ENCODE measurements at places on chromosomes 2 and 18.

DNA sequence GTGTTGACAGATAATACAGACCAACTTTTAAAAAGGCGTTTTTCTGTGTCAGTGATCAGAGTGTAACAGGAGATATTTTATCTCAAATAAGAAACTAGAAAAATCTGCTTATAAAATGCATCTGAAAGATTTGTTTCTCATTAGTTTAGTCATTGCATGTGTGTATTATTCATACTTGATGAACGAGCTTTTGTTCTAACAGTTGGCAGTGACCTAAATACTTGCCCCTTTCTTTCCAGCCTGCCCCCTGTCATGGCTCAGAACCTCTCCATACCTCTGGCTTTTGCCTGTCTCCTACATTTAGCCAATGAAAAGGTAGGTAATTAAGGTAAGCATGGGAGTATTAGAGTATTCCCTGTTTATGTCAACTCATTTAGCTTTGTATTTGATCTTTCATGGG lies 33.6 kb downstream of the NCAPH start:
- no peak for DNase-seq

DNA sequence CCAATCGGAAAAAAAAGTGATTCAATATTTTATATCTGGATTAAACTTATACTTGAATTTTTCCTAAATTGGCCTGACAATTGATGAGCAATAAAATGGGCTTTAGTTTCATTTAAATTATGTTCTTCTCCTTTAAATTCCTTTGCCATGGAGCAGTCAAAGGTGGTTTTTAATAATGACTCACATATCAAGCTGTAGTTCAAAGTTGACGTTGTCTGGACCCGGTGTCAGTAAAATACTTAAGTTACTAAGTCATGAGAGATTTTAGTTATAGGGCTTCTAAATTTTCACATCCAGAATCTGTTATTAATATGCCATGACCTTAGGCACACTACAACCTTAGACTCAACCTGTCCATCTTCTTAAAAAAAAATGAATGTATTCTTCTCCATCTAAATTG lies 62.5 kb downstream of the CDH2 start:
- DNase-seq: no peak

GRCh38 chr18:39741755-39742466 lies 2176.3 kb upstream of the CELF4 start:
- peak; percentile 37 for DNase-seq

DNA sequence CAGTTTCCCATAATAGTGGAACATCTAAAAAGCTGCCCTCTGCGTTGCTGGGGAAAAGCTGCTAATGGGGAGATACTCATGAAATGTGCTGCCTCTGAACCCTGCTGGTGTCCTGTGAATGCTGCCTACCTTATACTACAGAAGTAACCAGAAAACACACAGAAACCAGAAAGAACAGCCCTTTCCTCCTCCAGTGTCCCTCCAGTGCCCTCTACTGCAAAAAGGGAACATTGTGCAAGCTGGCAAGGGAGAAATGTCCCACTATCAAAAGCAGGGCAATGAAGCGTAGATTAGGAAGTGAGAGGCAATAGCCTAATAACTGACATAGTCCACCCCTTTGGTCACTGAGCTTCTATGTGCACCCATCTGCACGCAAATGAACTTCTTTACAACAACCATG lies 162.7 kb upstream of the ETAA1 start:
- DNase-seq: peak; percentile 88

DNA sequence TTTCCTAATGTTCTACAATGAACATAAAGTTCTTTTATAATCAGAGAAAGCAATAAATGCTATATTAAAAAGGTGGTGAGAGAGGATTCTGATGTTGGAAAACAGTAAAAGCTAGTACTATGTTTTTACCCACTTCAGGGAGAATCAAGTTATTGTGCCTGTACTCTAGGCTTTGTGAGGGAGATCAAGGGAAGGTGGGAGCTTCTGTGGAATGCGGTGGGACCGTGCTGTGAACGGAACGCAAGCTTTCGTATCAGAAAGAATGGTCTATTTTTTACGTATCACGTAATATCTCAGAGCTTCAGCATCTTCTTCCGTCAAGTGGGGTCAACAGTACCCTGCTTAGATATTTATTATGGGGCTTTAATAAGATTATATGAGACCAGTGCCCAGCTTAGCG lies 193.2 kb downstream of the CLIP4 start:
- no peak for DNase-seq

DNA sequence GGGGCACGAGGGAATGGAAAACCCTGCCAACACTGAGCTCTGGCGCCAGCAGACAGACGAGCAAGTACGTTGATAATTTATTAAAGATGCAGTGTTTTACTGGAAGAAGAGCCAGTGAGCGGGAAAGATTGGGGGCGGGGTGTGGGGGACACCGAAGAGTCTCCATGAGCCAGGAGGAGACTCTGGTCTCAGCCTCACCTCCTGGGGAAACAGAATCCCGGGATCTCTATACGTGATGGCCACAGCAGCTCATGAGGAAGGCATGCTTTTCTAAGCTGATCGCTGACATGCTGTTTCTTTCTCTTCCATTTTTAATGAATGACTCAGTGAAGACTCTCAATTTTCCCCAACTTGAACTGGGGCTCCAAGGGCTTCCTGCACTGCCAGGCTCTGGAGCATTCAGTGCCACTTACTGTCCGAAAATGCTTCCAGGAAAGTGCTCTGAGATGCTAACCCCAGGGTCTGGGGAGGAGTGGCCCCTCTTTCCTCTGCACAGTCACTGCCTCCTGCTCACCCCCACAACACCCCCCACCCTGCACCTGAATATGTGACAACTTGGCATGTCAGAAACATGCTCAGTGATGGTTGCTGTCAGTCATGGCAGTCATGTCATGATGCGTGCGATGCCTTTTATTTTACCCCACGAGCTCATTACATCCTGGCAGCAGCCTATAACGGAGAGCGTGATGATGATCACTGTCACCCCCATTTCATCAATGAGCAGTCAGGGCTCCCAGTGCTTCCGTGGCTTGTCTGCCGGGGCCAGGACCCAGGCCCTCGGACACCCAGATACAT lies 164.2 kb upstream of the CAPN13 start:
- no peak for DNase-seq

DNA sequence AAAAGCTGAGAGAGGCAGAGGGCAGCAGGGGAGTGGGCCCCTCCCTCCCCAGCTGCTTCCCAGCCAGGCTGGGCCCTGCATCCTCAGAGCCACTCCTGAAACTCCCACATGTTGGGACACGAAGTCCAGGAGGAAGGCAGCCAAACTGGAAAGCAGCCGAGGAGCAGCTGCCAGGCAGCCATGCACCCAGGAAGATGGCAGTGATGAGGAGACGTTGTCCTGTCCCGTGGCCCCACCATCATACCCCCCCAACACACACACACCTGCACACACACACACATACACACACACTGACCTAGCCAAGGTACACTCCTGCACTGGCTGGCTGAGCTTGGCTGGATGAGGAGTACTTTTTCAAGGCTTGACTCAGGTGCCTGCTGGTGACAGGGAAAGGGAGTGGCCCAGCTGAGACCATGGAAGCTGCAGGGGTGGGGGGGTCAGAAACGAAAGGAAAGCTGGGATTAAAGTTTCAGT lies 106.0 kb downstream of the CYP26B1 start:
- no peak for DNase-seq

- no peak for DNase-seq
Observed at GRCh38 chr2:36480636-36481035, 117.3 kb downstream of the FEZ2 start.

- no peak for DNase-seq
Observed at GRCh38 chr2:83115606-83116005, 1343.5 kb downstream of the SUCLG1 start.

DNA sequence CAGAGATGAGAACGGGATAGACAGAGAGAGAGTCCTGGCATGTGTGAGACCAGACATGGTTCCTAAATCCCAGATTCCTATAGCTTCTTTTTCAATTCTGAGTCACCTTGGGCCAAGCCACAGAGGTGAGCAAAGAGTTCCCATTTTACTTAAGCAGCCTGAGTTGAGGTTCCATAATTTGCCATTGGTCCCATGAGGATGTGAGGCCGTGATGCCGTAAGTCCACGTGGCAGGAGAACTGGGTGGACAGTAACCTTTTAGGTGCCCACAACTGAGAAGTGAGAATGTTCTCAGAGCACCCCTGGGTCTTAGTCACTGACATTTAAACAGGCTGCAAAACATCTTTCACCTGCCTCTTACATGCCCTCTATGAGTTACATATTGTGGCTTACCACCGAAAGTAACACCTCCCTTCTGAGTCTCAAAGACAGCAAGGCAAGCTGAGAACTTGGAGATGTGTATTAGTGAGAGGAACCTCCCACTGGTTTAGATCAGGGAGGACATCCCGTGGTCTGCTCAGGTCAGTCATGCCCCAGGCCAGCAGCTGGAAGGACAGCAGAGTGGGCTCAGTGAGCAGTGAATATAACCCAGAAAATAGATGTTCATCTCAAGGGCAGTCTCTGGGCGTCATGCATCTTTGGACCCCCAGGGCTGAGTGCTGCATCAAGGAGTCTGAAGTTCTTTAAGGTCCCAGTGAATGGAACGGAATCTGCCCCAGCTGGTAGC lies 127.9 kb upstream of the LGALSL start:
- no peak for DNase-seq

- DNase-seq: no peak
Observed at GRCh38 chr2:174208026-174208425, 40.3 kb downstream of the OLA1 start.

- DNase-seq: no peak
Observed at GRCh38 chr18:68426731-68427315, 288.1 kb downstream of the TMX3 start.

GRCh38 chr2:135843671-135844070 lies 6.7 kb upstream of the LCT start:
- no peak for DNase-seq

DNA sequence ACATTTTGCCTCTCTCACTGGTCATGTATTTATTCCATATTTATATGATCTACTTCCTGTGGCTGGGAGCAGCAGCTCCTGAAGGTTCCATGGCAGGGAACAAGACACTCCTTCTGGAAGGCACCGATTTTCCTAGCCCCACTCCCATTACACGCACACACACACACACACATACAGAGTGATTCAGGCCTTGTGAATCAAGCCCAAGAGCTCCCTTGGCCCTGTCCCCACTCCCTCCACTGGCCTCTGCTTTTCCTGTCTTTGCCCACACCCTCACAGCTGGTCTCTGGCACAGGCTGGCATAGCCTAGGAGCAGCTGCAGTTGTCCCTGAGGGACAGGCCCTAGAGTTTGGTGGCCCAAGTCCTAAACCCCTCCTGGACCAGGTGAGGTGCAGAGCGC lies 201.7 kb downstream of the NAPG start:
- no peak for DNase-seq

DNA sequence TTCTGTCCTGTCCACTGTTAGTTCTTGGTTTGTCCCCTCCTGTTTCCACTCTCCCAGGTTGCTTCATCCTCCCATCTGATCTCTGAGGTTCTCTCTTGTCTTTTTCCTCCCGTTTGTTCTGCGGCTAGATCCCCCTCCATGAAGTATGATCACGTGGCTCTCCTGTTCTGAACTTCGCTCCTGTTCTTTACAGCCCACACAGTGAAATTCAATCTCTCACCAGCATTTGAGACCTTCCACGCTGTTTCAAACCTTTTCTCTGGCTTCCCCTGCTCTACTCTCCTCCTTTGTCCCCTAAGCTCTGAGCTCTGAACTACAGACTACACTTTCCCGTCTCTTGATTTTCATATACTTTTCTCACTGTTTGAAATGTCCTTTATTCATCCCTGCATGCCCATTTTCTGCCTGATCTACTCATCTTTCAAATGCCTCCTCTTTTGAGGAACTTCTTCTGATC lies 83.5 kb downstream of the OSBPL6 start:
- DNase-seq: peak; percentile 67

GRCh38 chr18:50097702-50098101 lies 97.2 kb downstream of the MYO5B start:
- DNase-seq: no peak

DNA sequence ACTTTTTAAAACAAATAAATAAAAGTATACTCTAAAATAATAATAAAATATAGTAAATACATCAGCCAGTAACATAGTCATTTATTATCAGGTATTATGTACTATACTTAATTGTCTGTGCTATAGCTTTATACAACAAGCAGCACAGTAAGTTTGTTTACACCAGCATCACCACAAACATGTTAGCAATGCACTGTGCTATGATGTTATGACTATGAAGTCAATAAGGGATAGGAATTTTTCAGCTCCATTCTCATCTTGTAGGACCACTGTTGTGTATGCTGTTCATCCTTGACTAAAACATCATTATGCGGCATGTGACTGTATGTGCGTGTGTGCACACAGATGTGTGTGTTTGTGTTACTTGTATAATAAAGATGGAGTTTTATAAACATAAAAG lies 137.5 kb downstream of the LYPD6B start:
- no peak for DNase-seq

DNA sequence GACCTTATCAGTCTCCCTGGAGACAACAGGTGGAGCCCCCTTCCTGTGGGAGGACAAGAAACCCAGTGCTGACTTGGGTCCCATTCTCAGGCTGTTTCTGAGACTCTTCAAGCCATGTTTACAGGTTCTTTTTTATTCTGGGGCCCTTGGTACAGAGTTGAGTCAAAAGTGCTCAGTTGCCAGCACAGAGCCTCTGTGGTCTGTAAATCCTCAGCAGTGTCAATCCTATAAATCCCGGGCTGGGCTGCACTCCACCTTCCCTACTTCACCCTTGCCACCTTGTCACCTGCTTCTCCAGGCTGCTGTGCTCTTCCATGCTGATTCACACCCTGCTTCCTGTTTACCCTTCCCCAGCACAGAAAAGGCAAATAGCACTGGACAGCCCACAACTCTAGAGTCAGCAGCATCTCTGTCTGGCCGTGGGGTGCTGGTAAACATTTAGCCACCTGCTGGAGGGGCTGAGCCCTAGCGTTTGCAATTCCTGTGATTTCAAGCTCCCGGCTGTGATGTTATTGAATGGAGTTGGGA lies 74.7 kb downstream of the TNFRSF11A start:
- peak; percentile 16 for DNase-seq

DNA sequence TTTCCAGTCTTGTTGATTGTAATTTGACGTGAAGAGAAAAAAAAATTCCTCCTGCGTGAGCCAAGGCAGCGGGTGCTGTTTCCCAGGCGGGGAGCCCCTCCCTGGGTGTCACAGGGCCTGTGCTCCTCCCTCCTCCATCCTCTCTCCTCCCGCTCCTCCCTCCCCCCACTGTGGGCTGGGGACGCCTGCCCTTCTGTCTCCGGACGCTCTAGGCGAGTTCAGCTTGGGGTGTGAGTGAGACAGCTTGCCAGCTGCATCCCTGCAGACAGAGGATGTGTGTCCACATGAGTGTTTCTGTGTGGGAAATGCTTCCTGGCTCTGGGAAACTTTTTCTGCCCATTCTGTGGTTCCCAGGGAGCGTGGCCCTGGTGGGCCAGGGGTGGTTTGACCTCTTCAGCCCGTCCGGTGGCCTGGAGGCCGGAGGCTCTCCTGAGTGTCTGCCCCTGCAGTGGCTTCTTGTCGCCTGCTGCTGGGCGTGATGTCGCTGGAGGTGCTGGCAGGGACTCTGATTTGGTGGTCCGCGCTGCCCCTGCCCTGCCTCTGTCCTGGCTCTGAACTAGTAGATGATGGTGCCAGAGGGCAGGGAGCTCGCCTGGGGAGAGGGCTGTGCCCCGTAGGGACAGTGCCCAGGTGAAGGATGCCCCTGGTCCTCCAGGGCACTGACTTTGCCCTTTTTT lies 96.4 kb downstream of the USP40 start:
- DNase-seq: no peak

GRCh38 chr2:10271946-10272345 lies 30.8 kb upstream of the HPCAL1 start:
- no peak for DNase-seq
